Iris pigment epithelial cell (primary cell): ENCODE measurements at places on chromosomes 1 and 21.

- DNase-seq, result no peak
Observed at GRCh38 chr21:39568361-39568760, 44.4 kb upstream of the B3GALT5 start.

GRCh38 chr1:42317308-42317707 lies 17.7 kb downstream of the FOXJ3 start:
- DNase-seq, result no peak

DNA sequence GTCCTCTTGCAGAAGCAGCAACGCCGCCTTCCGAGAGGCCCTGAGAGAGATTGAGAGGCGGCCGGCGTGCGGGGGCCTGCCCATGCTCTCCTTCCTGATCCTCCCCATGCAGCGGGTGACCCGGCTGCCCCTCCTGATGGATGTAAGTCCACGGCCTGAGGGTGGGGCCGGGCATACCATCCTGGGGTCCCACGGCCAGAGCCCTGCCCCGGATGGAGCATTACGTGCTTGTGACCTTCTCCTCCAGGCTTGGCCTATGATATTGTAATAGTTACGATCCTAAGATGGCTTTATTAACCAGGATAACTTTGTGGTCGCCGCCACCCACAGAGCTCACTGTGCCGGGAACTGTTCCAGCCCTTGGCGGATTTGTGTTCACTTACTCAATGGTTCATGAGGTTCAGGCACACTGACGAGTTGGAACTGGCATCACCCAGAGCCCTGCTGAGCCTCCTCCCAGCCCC lies 18.9 kb downstream of the ARHGEF16 start:
- DNase-seq, result peak; percentile 90

GRCh38 chr1:185448591-185449186 lies 131.6 kb upstream of the IVNS1ABP start:
- DNase-seq, result peak; percentile 23

DNA sequence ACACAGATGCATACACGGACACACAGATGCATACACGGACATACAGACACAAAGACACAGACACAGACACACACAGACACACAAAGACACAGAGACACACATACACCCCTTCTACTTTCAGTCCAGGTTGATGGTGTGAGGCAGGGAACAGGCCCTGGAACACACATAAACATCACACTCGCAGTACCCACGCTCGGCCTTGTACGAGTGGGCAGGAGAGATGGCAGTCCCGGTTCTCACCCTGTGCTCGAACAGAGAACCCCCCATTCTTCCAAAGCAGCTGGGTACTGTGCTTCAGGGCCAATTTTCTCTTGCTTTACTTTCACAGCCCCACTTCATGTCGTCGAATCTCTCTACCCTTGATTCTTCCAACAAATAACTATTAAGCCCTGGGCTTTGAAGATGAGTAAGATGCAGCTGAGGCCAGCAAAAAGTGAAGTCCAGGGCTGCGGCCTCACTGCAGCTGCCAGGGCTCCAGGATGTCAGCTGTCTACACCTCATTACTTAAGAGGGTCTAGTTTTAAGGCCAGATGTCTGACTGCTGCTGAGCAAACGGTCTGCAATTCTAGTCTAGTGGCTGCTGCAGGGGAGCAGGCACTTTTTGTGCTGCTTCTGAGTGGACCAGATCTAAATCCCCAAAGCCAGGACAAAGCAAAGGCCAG lies 90.1 kb downstream of the PGBD5 start:
- peak; percentile 13 for DNase-seq

DNA sequence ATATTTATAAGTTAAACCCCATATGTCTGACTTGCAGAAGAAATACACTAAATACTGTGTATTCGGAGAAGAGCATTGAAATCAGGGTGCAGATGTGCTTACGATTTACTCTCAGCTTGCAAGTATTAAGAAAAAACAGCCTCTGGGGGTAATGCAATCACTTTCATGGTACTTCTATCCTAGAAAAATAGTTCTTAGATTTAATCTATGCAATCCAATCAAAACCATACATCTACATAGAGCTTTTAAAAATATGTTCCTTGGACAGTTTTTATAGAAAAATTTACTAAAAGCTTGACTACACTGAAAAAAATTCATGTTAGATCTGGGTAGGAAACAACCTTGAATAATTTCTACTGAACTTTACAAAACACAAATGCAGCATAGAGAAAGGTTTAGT lies 890.3 kb upstream of the ADGRL2 start:
- DNase-seq, result no peak

DNA sequence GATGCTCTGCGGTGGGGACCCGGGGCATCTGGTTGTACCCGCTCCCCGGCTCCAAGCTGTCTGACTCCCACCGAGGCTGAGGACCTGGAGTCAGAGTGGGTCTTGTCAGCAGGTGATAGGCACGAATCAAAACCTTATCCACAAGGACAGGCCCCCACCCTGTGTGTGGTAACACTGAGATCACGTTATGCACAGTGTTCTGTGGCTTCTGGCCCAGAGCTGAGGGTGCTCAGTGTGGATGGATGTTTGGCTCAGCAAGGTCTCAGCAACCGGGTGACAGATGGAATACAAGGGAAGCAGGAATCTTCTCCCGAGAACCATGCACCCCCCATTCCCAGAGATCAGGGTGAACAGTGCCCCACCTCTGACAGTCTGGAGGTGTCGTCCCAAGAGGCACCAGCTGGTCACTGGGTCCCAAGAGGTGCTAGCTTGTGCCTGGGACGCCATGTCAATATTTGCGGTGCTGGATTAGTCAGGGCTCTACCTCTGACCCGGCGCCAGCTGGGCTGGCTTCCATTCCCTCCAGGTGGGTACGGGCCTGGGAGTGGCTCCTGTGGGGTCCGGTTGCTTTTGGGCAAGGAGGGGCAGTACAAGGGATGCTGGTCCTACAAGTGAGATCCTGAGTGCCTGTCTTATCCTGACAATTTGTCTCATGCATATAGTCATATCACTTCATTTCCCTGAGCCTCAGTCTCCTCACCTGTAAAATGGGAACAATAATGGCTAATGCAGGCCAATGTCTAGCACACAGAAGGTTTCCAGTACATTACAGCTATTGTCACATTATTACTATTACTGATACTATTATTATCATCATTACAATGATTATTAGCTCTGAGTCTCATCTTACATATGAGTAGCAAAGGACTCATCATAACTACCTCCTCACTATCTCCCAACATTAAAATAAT lies 957 bp downstream of the CAPN9 start:
- no peak for DNase-seq

GRCh38 chr1:175508320-175509110 lies 234.9 kb downstream of the TNR start:
- DNase-seq, result peak; percentile 20

DNA sequence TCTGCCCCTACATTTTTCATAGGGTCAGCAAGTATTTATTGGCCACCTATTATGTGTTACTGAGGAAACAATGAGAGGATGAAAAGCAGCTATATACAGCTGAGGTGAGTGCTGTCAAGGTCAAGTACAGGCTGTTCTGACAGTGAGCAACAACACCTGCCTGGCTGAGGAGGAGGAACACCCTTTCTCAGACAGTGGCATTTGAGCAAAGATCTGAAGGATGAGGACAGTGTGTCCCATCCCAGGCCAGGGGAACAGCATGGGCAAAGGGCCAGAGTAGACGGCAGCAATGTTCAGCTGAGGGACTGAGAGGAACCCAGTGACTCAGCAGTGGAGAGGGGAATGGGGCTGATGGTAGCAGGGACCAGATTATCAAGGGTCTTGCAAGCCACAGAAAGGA lies 101.0 kb downstream of the ELAVL4 start:
- no peak for DNase-seq

DNA sequence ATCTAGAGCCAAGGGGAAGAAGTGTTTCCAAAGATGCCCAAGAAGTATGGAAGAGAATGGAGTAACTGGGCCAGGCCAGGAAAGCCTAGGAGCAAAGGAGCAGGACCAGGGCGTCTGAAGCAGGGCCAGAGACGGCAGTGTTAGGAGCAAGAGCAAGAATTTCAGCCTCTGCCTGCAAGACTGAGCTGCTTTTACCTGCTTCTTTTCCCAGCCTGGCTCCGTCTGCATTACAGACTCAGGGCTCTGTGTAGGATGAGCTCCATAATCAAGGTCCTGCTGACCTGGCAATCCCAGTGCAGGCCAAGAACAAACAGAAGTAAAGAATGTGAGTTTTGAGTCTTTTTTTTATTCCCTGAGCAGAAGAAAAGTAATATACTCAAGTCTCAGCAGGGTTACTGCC lies 10.1 kb downstream of the FMO1 start:
- no peak for DNase-seq

- DNase-seq, result no peak
Observed at GRCh38 chr1:110593902-110594301, 12.3 kb downstream of the KCNA2 start.

- peak; percentile 17 for DNase-seq
Observed at GRCh38 chr1:26234644-26235370, 807 bp downstream of the CEP85 start.

- DNase-seq, result peak; percentile 51
Observed at GRCh38 chr1:84613026-84613425, 38.8 kb upstream of the CTBS start.

GRCh38 chr1:53484705-53485477 lies 25.7 kb downstream of the DMRTB1 start:
- no peak for DNase-seq

GRCh38 chr1:84107955-84108354 lies 36.1 kb upstream of the PRKACB start:
- DNase-seq, result no peak

DNA sequence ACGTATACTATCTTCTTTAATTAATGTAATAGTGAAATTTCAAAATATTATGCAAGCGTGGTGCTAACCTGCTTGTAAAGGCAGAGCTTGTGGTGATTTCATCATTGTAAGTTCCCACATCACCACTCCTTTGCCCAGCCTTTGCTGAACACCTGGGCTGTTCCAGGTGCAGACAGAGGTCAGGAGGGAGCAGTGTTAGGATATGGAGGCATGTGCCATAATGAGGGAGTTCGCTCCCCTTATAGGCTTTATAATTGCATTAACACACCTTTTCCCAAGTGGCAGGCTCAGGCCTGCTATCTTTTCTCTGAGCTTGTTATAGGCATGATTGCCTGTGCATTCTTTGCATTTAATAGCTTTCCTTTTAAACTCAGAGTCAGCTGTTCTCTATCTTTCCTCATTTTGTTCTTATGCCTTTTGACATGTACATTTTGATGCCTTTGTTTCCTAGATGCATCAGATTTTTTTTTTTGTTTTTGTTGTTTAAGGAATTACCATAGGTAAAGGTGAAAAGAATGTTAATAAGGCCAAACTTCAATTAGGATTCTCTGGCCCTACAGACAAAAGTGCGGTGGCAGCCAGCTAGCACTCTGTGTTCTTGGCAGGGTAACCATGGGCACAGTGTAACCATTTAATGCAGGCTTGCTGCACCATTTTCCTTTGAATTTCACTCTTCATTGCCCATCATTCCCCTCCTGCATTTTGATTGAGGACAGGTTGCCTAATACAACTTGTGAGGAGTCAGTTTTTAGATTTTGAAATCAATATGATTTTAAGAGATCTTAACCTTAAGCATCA lies 12.6 kb downstream of the NPL start:
- DNase-seq, result no peak

GRCh38 chr1:46168477-46168876 lies 6.4 kb upstream of the TSPAN1 start:
- DNase-seq, result peak; percentile 46

DNA sequence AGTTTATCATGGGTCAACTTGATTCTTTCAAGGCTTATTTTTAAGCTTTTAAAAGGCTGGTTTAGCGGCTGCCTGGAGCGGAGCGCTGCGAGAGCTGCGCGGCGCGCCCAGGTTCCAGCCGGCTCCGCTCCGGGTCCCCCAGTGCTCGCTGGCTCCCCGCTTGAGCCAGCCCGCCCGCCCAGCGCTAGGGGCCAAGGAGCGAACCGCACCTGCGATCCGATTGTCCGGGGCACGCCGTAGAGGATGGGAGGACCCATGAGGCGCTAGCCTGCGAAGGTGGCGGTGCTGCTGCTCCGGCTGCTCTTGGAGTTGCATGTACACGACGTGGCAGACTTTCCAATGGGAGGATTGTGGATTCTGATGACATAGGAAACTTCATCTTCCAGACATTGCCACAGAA lies 9.9 kb upstream of the CFHR4 start:
- peak; percentile 3 for DNase-seq

DNA sequence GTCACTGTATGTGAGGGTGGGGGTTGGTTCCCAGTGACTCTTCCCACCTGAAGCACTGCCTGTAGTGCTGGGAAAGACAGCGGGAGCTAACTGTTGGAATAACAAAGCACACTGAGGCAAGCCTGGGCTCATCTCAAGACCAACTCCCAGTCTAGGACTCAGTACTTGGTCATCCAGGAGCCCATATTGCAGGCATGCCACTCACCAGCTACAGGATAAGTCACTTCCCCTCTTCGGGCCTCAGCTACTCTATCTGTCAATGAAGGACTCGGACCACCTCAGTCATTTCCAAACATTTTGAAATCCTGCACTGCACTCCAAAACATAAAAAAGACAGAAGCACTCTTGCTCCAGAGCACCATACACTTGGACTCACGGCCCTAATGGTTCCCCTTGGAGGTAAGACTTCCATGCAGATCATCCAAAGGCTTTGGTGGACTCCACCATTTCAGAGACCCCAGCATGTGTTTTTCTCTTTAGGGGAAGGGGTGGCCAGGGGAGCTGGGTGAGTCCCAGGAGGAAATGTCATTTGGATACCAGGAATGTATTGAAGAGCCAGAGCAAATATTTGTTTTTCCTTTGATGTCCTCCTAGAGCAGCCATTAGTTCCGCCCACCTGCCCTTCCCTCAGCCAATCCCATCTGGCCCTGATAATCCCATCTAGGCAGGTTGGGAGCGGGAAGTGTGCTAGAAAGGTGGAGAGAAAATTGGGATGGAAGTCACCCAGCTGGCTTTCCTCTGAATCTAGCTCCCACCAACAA lies 3.1 kb downstream of the NUAK2 start:
- no peak for DNase-seq

- DNase-seq, result no peak
Observed at GRCh38 chr1:46001081-46001785, 131.2 kb downstream of the PIK3R3 start.

GRCh38 chr1:84619383-84620102 lies 45.3 kb upstream of the CTBS start:
- peak; percentile 90 for DNase-seq

GRCh38 chr1:89550995-89551394 lies 26.4 kb downstream of the LRRC8B start:
- no peak for DNase-seq

GRCh38 chr1:52996653-52997052 lies 65.4 kb upstream of the PODN start:
- DNase-seq, result no peak

- no peak for DNase-seq
Observed at GRCh38 chr21:45322960-45323461, 35.3 kb upstream of the POFUT2 start.

- DNase-seq, result no peak
Observed at GRCh38 chr1:111749628-111750027, 6.1 kb upstream of the DDX20 start.

GRCh38 chr21:15063814-15064575 lies 805 bp downstream of the NRIP1 start:
- peak; percentile 37 for DNase-seq
